T-helper 1 cell (primary cell): ENCODE measurements at places on chromosomes 1 and 21.

- peak; percentile 35 for DNase-seq
Measured at GRCh38 chr1:24390924-24391782, 22.4 kb downstream of the STPG1 start.

DNA sequence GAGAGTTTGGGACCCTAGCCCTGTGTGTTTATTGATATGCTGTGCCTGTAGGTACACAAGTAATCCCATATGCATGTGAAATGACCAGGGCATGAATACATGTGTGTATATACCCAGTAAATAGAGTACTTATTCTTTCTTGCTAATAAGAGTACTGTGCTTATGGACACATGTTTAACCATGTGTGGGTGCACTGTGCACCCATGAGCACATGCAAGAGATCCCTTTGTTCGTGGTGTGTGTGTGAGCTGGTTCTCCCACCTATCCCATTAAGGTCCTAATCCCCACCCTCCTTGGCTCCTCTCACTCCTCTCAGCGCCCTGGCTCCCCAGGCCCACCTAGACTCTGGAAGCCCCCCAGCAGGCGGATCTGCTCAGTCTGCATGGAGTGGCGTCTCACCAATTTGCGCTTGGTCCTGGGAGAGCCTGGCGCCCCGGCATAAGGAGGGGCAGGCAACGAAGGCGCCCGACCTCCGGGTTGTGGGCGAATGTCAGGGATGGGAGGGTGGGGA, 2.2 kb upstream of the LIX1L start:
- no peak for DNase-seq

DNA sequence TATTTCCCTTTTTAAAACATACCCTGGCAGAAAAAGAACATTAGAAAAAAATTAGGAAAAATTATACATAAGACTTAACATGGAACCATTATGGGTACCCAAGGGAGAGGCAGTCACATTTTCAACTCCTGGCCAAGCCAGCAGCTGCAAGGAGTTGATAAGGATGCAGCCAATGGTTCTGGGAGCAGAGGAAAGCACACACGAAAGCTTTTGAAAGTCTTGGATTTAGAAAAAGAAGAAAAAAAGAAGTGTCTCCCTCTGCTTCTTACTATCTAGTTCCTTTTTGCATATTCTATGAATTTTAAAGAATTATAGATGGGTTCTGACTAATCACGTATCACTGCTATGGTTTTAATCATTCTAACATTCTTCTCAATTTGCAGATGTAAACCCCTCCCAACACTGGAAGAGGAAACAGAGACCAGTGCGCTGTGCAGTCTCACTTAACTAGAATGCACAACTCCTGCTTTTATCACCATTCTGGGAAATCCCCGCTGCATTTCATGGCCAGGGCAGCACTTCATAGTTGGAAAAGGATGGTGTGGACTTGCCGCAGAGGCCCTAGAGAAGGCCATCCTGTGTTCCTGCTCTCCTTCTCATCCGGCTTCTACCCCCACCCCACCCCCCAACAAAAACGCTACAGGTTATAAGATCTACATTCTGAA, 2.7 kb upstream of the CD58 start:
- DNase-seq = no peak

DNA sequence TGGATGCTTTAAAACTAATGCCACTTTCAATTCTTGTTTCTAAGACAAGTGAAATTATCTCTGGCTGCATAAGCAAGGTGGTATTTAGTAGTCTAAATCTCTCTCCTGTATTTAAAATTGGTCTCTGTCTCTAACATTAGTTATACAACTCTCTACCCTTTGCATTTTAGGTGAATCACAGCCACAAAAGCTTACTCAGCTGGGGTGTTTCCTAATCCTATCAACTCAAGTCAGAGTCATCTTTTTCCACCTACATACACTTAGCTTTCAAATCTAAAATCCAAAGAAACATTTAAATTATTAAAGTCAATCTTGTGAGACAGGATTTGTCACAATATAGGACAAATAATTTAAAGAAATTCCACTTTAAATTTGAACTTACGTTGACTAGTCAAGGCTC, 255.1 kb upstream of the CXADR start:
- no peak for DNase-seq

GRCh38 chr1:27868932-27869718, 3.2 kb upstream of the THEMIS2 start:
- DNase-seq = peak; percentile 38

DNA sequence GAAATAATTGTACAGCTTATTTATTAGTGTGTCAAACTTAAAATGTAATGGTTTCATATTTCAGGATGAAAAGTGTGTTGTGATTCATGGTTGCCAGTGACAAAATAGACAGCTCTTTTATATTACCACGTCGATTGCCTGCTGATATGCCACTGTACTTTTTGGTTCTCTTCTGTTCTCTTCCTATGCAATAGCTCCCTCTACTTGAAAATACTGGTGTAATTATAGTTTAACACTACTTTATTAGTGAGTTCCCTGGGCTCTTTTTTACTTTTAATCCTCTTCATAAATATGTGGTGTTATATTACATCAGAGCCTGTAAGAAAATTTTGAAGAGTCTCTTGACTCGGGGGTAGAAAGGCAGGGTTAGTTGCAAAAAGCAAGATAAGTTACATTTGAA, 111.3 kb downstream of the PATJ start:
- no peak for DNase-seq

DNA sequence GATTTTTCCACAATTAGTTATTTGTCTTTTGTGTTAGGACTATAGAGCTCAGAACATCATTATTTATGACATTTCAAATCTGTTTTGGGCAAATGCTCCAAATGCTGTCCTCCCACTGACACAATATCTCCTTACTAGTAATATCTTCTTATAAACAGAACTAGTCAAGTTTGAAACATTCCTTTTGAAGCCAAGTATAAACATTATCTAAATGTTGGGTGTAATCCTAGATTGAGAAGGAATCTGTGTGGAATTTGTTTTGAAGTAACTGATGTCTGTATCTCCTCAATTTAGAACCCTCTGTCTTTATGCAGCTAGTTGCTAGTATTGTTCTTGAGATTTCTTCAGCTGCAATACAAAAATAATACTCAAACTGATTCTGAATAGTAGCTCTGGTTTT, 28.5 kb upstream of the PAXBP1 start:
- no peak for DNase-seq

GRCh38 chr1:158425027-158425426, 1.0 kb downstream of the OR10K2 start:
- no peak for DNase-seq

DNA sequence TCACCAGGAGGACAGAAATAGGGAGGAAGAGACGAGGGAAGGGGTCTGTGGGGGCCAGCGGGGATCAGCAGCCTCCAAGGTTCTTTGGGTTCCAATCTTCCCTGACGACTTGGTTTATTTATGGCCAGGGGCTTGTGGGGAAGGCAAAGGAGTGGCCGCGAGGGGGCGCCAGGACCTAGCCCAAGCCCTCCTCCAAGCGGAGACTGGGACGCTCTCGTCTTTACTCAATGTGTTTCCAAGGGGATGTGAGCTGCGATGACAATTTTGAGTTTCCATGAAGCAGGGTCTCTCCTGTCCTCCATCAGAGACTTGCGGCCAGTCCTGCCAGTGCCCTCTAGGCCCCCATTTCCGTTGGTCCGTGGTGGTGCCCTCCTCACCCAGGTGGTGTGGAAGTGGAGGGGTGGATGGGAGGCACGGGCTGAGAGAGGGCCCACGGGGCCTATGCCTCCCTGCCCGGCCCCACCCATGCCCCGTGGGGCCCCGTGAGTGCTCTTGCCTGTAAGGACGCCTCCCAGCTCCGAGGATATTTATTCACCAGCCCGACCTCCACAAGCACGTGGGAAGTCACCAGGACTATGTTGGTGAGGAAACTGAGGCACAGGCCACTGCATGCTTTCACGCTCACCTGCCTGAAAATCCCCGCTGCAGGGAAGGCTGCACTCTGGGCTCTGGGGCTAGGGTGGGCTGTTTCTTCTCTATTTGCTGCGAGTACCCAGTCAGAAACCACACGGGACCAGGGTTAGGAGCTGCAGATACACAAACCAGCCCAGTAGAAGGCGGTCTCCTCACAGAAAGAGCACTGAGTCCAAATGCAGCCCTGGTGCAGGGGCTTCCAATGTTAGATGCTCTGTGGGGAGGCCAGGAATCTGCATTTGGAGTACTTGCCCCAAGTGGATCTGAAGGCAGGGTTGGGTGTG, 26.5 kb downstream of the DMRTB1 start:
- peak; percentile 40 for DNase-seq

GRCh38 chr1:228891272-228892034, 156.2 kb downstream of the RHOU start:
- DNase-seq = no peak

DNA sequence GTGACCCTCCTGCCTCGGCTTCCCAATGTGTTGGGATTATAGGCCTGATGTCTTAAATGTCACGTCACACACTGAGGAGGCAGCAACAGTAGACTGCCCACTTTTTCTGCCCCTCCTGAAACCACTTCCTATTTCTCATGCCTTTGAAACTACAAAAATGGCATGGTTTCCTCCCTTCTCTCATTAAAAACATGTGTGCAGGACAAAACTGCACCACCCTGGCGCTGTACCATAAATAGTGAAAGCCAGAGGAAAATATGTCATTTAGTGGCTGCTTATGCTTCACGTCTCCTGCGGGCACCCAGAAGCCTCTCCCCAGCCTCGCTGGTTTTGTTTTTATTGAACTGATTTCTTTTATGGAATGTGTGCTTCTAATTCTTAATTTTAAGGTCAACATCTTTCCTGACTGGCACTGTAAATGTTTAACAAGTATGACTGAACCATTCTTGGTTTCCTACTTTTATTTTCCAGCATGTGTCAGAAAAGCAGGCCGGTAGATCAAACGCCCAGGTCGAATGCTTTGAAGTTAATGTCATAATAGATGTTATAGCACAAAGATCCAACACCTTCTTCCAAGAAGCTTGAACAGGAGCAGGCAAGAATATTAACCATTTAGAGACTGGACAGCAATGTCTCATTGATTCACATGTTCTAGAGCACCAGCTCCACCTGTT, 59.6 kb upstream of the C1orf87 start:
- no peak for DNase-seq
